Activated naive CD8-positive, alpha-beta T cell treated with anti-CD3 and anti-CD28 coated beads for 36 hours (primary cell): ENCODE measurements at places on chromosomes 16 and 17. TPM values are rescaled to one million over a fixed set of nuclear protein-coding genes. Genes with fewer than 3 reads are reported as not detected.

- peak overlapping the region; percentile 69 for H3K4me3 ChIP-seq
- H3K4me1 ChIP-seq, result peaks cover 39% of the 10 kb centered on the region
- peak overlapping the region; percentile 84 for H3K27ac ChIP-seq
- peak; percentile 30 for DNase-seq
- H3K27me3 ChIP-seq, result no peaks in the 10 kb centered on the region
- no peaks in the 10 kb centered on the region for H3K36me3 ChIP-seq
Observed at GRCh38 chr16:68470461-68471150, 22.3 kb upstream of the SMPD3 start.

Gene VASN
- not detected for total RNA-seq

GRCh38 chr17:77088455-77089123, 52.2 kb upstream of the SEC14L1 start:
- peaks cover 39% of the 10 kb centered on the region for H3K4me1 ChIP-seq
- peak; percentile 89 for DNase-seq
- H3K27ac ChIP-seq, result peak overlapping the region; percentile 98
- peaks cover 46% of the 10 kb centered on the region for H3K36me3 ChIP-seq
- H3K4me3 ChIP-seq, result peak overlapping the region; percentile 95
- H3K27me3 ChIP-seq, result peaks cover 16% of the 10 kb centered on the region

- no peak overlapping the region for H3K27ac ChIP-seq
- H3K4me1 ChIP-seq, result peaks cover 4% of the 10 kb centered on the region
- no peaks in the 10 kb centered on the region for H3K27me3 ChIP-seq
Observed at GRCh38 chr16:78118469-78119025, 19.1 kb downstream of the WWOX start.

GRCh38 chr17:2438823-2439222, 38.0 kb upstream of the MNT start:
- peaks cover 33% of the 10 kb centered on the region for H3K36me3 ChIP-seq
- no peak for DNase-seq
- no peaks in the 10 kb centered on the region for H3K27me3 ChIP-seq
- no peak overlapping the region for H3K27ac ChIP-seq
- H3K4me1 ChIP-seq, result no peaks in the 10 kb centered on the region

DNA sequence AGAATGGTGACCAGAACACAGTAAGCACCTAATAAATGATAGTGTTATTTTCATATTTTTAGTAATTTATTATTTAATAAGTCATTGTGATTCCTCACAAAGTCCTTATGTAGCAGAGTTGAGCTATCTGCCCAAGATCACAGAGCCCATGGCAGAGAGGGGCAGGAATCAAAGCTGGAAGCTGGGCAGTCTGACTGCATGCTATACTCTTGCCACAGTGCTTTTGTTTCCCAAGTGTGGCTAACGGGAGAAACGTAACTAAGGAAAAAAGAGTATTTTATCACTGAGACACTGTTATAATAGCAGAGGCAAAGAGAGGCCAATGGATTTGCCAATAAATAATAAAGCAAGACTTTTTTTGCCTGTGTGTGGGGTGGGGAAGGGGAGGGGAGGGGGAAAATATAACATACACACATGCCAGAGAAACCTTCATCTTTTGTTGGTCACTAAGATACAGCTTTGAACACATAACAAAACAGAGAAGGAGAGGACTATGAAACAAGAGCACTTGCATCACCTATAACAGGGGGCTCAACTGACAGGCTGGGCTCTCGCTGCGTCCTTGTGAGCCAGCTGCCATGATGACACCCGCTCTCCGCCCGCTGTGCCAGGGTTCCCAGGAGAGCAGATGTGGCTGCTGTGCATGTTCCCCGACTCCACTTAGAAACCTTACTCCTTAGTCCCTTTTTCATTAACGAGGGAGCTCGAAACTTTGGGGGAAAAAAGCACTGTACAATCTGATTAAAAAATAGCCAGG, 10.1 kb downstream of the CSNK2A2 start:
- no peaks in the 10 kb centered on the region for H3K27me3 ChIP-seq
- DNase-seq, result no peak
- no peak overlapping the region for H3K27ac ChIP-seq
- peaks cover 40% of the 10 kb centered on the region for H3K4me1 ChIP-seq
- H3K4me3 ChIP-seq, result no peak overlapping the region

DNA sequence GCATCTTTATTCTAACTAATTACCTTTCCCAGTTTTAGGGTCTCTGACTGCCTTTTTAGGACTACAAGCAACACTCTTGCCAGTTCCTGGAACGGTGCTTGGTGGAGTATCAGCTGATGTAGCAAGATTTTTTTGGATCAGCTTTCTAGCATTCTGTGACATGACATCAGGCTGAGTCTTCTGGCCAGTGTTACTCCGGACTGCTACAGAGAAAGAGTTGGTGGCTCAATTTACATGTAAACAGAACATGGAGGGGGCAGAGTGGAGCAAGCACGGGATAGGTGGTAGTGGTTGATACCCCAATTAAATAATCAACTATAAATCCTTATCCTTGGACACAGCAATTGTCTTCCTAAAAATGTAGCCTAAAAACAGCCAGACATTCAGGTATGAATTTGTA, 10.6 kb upstream of the ARL6IP1 start:
- H3K4me3 ChIP-seq, result no peak overlapping the region
- H3K4me1 ChIP-seq, result no peaks in the 10 kb centered on the region
- no peak for DNase-seq
- H3K27ac ChIP-seq, result no peak overlapping the region

Gene CETP
- 0.12 TPM for total RNA-seq

GRCh38 chr16:19805459-19806162, 79.0 kb downstream of the GPRC5B start:
- no peak overlapping the region for H3K4me3 ChIP-seq
- no peak overlapping the region for H3K27ac ChIP-seq
- peaks cover 4% of the 10 kb centered on the region for H3K36me3 ChIP-seq
- H3K27me3 ChIP-seq, result no peaks in the 10 kb centered on the region
- peaks cover 13% of the 10 kb centered on the region for H3K4me1 ChIP-seq

DNA sequence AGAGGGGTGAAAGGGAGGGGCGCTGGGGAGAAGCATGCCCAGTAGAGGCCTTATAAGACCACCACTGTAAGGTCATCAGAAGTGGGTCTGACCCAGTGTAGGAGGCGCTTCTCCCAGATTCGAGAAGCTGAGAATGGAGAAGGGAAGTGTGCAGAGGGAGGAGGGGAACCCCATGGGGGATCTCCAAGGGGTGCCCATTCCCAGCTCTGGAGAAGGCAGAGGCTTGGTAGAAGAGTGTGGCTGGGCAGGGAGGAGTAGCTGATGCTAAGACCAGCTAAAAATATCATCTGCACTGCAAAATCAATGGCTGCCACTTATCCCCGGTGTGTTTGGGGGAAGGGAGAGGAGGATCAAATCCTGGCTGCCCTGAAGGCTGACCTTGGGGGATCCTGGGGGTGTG, 7.2 kb downstream of the NGFR start:
- no peak overlapping the region for H3K27ac ChIP-seq
- H3K4me3 ChIP-seq, result no peak overlapping the region
- H3K27me3 ChIP-seq, result peaks cover 84% of the 10 kb centered on the region
- no peaks in the 10 kb centered on the region for H3K36me3 ChIP-seq
- peaks cover 3% of the 10 kb centered on the region for H3K4me1 ChIP-seq

DNA sequence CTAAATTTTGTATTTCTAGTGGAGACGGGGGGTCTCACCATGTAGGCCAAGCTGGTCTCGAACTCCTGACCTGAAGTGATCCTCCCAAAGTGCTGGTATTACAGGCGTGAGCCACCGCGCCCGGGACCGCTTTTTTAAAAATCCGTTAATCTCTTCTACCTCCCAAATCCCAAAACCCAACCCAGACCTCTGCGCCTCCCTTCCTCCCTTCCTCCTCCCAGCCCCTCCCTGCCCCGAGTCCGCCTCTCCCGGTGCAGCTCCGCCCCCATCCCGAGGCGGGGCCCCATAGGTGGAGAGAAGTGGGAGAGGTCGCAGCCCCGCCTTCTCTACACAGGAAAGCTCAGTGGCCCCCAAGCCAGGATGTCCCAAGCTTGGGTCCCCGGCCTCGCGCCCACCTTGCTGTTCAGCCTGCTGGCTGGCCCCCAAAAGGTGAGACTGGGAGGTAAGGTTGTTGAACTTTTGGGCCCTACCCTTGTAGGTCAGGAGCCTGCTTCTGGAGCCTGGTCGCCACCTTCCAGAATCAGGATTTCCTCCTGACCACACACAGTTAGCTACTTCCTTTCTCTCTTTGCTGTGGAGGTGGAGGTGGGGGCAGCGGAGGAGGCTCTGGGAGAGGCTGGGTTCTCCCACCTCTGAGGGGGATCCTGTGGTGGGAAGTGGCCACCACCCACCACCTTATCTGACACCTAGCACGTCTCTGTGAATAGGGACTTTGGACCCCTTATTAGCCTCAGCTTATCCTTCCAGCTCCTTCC, at the start of gene TMEM92:
Gene TMEM92, plus strand, starts transcription at position 325 of the 755 bp plus-strand sequence. Its CDS starts 36 bp downstream, at position 361.
- no peak within 1 kb of the TSS for H3K27ac ChIP-seq
- no peaks in the 10 kb centered on the region for H3K36me3 ChIP-seq
- DNase-seq, result no peak
- H3K4me3 ChIP-seq, result no peak within 1 kb of the TSS

DNA sequence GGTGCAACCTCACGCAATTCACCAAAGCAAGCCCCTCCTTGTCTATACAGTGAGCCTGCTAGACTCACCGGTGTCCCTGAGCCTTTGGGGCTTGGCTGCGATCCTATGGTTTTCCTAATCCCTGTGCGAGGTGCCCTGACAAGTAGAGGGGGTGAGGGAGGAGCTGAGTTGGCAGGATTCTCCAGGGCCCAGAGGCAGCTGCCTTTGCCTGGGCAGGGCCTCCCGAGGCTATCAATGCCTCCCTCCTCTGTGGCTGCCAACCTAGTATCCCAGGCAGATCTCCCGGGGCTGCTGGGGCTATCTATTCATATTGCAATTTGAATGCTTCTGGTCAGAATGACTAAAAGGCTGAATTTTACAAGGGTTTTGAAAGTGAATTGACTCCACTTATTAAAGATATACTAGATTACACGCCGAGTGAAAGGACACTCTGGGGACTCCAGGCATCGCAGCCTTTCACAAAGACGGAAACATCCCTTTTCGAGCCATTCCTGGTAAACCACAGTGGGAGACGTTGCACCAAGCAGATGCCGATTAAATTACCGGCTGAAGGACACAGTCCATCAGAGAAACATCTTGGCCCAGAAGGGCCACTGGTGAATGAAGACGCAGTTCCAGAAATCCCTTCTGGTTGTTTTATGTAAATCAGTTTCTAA, 11.3 kb upstream of the PITPNM3 start:
- H3K27me3 ChIP-seq, result peaks cover 21% of the 10 kb centered on the region
- no peak overlapping the region for H3K4me3 ChIP-seq
- no peaks in the 10 kb centered on the region for H3K4me1 ChIP-seq
- peaks cover 6% of the 10 kb centered on the region for H3K36me3 ChIP-seq

DNA sequence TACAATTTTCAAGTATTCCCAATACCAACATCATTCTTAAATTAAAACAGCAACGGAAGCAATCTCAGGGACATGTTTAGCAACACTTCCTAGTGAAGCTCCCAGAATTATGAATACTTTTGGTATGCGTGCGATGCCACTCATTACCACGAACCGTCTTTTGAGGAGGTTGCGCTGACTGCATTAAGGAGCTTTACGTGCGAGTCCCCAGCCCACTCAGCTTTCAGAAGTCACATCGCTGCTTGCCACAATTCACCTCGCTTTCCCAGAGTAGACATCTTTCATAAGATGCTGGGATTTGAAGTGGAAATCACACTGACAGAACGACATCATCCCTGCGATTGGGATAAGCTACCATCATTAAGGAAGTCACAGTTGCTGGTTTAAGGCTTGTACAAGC, 441.6 kb upstream of the HSBP1 start:
- H3K27me3 ChIP-seq, result peaks cover 2% of the 10 kb centered on the region
- H3K4me1 ChIP-seq, result no peaks in the 10 kb centered on the region
- DNase-seq, result no peak
- H3K36me3 ChIP-seq, result no peaks in the 10 kb centered on the region

GRCh38 chr16:12721841-12722421, 81.8 kb downstream of the CPPED1 start:
- H3K4me3 ChIP-seq, result no peak overlapping the region
- no peaks in the 10 kb centered on the region for H3K27me3 ChIP-seq
- no peaks in the 10 kb centered on the region for H3K36me3 ChIP-seq
- H3K27ac ChIP-seq, result no peak overlapping the region
- no peak for DNase-seq

GRCh38 chr17:29905086-29905878, 24.7 kb downstream of the SSH2 start:
- H3K36me3 ChIP-seq, result peaks cover 24% of the 10 kb centered on the region
- H3K27me3 ChIP-seq, result no peaks in the 10 kb centered on the region
- H3K4me3 ChIP-seq, result no peak overlapping the region

Gene NLRC3
- 12.3 TPM for total RNA-seq

DNA sequence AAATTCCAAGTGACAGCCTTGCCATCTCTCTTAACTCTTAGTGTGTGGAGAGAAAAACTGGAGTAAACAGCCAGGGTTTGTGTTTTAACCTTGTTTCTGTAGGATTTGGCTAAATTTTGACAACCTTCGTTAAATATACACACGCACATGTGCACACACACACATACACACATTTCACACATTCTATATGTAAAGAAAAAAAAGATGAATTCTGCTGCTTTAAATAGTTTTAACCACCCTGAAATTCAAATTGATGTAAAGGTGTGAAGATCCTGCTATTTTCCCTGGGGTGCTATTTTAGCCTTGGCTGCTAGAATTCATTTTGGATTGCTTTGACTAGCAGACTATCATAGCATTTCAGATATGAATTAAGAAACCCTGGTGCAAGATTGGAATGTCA, 191.9 kb downstream of the FTO start:
- DNase-seq, result no peak
- no peak overlapping the region for H3K27ac ChIP-seq
- H3K36me3 ChIP-seq, result peaks cover 8% of the 10 kb centered on the region
- peaks cover 15% of the 10 kb centered on the region for H3K4me1 ChIP-seq

DNA sequence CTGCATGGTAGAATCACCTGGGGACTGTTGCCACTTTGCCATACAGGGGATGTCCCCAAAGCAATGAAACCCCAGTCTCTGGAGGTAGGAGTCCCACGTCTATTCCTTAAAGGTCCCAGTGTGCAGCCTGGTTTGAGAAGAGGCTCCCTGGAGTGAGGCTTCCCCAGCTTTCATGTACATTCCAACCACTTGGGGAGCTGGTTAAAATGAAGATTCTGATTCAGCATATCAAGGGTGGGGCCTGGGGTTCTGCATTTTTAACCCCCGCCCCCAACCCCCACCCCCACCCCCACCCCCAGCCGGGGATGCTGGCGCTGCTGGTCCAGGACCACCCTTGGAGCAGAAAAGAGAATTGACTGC, 241.2 kb downstream of the FOXL1 start:
- DNase-seq, result no peak
- H3K4me1 ChIP-seq, result no peaks in the 10 kb centered on the region
- no peak overlapping the region for H3K4me3 ChIP-seq
- no peaks in the 10 kb centered on the region for H3K36me3 ChIP-seq

GRCh38 chr16:3938471-3938842, 57.9 kb upstream of the CREBBP start:
- peaks cover 2% of the 10 kb centered on the region for H3K36me3 ChIP-seq
- H3K27me3 ChIP-seq, result peaks cover 4% of the 10 kb centered on the region
- H3K4me3 ChIP-seq, result no peak overlapping the region
- H3K27ac ChIP-seq, result no peak overlapping the region
